ENCODE measurements at places on chromosomes 5 and 9.

DNA sequence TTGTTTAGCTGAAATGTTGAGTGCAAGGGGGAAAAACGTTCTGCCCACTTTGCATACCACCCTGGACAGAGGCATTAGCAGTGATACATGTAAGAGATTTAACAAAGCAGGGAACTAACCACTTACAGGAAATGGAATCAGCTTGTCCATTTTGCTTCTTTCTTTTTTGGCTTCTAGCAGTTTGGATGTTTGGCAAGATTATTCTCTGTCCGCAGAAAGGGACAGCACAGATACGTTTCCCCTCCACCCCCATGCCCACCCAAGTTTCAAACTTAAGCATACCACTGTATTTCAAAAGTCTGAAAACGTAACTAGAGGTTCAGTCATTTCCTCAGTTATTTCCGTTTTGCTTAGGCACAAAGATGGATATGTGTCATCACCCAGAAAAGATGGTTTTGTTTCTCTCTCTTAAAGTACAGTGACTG is 118.4 kb downstream of the GDNF start:
- no peak for DNase-seq

- DNase-seq: no peak
Measured at GRCh38 chr9:20722221-20722620, 38.2 kb downstream of the FOCAD start.

DNA sequence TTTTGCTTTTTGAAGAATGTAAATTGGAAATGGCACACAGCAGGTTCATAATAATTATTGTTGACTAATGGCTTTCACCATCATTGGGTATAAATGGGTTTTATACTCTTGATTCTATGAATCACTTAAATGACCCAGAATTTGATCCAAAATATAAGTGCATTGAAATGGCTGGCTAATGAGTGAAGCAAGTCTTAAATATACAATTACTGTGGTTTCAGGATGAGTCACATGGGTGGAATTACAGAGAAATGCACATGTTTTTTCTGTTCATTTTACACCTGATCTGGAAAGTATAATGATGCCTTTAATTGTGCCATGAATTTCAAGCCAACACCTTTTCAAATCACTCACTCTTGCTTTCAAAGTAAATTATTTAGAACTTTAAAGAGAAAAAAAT is 380.8 kb upstream of the CD180 start:
- no peak for DNase-seq

DNA sequence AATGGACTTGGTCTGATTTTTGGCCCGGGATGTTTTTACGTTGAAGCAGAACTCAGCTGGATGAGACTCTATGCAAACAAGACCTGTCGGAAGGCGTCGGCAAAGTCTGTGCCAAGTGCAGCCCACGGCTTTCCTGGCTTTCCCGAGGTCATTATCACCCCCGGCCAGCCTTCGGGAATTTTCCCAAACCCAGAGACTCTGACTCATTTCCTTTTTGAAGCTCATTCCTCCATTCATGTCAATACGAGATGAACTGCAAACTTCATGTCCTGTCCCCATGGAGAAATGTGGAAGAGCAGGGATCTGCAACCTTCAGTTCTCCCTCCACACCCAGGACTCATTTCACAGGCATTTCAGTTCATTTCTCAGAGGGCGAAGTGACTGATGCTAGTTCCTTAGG is 95.3 kb downstream of the IRX2 start:
- DNase-seq: no peak

GRCh38 chr5:36027711-36028110 is 36.5 kb upstream of the UGT3A1 start:
- no peak for DNase-seq

All from HAP-1 (cell line).